ENCODE measurements at places on chromosomes 3 and 15.

DNA sequence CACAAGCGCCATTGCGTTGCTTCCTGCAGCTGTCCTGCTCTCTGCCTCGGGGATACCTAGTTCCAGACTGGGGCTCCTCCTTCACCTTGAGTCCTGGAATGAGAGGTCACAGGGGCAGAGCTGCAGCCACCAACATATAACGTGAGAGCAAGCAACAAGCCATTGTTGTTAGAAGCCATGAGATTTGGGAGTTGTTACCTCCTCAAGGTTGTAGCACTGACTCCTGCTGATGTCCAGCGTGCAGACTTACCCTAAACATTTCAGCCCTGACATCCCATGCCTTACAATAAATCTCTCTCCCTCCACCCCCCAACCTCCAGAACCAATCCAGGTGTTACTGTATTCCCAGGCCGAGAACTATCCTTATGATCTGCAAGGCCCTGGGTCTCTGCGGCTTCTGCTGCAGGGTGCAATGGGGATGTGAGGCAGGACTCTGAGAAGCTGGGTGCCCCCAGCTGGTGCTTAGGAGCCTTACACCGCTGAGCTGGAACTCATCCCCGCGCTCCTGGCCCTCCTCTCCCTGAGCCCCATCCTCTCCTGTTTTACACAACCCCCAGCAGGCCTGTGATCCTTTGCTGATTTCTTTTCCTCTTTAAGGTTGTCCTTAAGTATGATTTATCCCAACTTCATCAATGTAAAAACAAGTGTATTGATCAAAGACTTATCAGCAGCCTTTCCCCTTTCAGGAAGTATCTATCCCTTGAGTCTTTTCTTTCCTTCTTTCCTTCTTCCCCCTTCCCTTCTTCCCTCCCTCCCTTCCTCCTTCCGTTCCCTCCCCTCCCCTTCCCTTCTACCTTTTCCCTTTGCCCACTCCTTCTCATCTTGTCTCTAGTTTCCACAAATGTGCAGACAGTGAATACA lies 84.2 kb upstream of the ABHD2 start:
- DNase-seq: no peak

GRCh38 chr3:8635631-8636030 lies 9.0 kb downstream of the SSUH2 start:
- DNase-seq: no peak

DNA sequence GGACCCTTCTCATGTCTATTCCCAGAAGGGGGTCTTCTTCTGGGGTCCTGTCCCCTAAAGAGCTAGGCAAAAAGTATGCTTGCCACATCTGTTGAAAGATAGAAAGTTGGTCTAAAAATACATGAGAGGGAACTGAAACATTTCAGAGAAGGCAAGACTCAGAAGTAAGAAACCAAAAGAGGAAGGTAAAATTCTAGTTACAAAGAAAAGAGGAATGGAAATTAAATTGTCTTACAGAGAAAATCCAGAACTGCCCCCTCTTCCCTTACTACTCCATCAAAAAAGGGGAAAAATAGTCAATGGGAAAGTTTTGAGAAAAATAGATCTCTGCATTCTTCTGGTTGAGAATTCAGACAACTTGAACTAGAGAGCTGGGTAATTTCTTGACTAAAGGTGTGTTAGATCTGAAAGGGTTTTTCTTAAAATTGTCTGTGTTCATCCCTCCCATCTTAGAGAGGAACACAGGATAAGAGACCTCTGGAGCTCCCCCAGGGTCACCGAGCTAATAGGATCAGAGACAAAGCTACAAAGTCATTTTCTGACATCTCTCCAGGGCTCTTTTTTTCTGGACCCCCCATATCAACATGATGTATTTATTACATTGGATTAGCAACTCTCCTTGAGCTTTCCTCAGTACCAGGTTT lies 32.3 kb upstream of the CCR2 start:
- DNase-seq: no peak

DNA sequence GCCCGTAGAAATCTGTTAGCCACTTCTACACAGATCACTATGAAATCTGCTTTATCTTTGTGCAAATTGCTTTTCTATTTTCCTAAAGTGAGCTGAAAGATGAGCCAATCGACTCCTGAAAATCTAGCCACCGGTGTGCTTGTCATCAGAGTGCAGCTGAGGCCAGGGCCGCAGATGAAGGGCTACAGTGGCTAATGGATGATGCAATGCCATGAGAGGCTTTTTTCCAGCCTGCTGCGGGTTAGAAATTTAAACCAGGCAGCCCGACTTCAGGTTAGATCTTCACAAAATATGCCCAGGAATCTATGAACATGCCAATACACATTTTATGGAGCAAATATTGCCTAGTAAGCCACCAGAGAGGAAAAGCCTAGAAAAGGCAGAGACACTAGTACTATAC lies 948.2 kb upstream of the CFAP20DC start:
- no peak for DNase-seq

All from NCI-H2081 treated with DMSO at 0.1 percent for 48 hours (cell line).